AG04450 (cell line): ENCODE measurements at places on chromosomes 13 and 19. TPM values are rescaled to one million over a fixed set of nuclear protein-coding genes. Genes with fewer than 3 reads are reported as not detected.

DNA sequence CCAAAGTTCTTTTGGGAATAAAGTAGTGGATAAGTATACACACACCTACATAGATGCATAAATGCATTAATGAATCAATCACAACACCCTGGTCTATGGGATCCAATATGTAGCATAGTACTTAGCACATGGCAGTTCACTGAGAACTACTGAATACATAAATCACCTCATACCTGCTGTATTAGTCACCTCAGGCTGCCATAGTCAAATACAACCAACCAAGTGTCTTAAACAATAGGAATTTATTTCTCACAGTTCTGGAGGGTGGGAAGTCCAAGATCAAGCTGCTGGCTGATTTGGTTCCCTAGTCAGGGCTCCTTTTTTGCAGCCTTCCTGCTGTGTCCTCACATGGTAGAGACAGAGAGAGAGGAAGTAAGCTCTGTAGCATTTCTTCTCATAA is 228.2 kb downstream of the NHLRC3 start:
- no peak for DNase-seq

GRCh38 chr13:22175815-22176214 is 504.9 kb downstream of the FGF9 start:
- DNase-seq = no peak

TINCR gene
- polyA plus RNA-seq = 0.04 TPM in 1 of 2 replicates, not detected in the other

- DNase-seq = no peak
These were observed 4.3 kb downstream of the ZNF114 start for GRCh38 chr19:48274173-48274572.

GRCh38 chr19:30467239-30467638 is 95.1 kb downstream of the ZNF536 start:
- no peak for DNase-seq

DNA sequence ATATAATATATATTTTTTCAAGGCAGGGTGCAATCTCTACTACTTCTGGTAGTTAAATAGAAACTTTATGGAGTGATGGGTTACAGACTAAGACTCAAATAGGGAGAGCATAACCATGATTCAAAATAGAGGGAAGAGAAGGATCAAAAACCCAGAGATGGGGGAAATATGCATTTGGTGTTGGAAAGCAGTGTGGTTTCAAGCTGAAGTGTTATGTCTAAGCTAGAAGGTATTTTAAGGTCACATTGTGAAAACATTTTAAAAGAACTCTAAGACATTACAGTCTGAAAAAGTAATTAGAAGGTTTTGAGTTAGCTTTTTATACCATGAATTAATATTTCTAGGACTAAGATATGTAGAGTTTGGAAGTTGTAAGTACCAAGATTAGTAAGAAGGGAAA is 2741.4 kb downstream of the PCDH9 start:
- DNase-seq = no peak

DNA sequence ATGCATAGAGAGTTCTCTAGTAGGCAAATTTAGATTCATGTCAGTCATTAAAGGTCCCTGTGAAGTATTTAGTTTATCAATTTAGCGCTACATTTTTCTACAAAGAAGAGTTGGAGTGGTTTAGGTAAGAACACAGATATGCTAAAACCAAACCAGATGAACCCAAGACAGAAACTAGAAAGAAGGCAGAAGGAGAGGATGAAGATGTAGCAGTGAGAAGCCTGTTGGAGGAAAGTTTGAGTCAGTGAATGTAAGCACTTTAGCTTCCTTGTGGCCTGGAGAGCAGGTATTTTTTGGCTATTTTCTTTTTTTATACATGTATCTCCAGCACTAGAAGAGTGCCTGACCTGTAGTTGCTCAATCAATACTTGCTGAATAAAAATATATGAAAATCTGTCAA is 223.7 kb downstream of the KCNRG start:
- no peak for DNase-seq

LCP1 gene
- not detected in 2 replicates for polyA plus RNA-seq

BEST2 gene
- not detected in 2 replicates for polyA plus RNA-seq

CLC gene
- not detected in 2 replicates for polyA plus RNA-seq

TNFSF9 gene
- 0.14 and 0.16 TPM in 2 replicates for polyA plus RNA-seq

DNA sequence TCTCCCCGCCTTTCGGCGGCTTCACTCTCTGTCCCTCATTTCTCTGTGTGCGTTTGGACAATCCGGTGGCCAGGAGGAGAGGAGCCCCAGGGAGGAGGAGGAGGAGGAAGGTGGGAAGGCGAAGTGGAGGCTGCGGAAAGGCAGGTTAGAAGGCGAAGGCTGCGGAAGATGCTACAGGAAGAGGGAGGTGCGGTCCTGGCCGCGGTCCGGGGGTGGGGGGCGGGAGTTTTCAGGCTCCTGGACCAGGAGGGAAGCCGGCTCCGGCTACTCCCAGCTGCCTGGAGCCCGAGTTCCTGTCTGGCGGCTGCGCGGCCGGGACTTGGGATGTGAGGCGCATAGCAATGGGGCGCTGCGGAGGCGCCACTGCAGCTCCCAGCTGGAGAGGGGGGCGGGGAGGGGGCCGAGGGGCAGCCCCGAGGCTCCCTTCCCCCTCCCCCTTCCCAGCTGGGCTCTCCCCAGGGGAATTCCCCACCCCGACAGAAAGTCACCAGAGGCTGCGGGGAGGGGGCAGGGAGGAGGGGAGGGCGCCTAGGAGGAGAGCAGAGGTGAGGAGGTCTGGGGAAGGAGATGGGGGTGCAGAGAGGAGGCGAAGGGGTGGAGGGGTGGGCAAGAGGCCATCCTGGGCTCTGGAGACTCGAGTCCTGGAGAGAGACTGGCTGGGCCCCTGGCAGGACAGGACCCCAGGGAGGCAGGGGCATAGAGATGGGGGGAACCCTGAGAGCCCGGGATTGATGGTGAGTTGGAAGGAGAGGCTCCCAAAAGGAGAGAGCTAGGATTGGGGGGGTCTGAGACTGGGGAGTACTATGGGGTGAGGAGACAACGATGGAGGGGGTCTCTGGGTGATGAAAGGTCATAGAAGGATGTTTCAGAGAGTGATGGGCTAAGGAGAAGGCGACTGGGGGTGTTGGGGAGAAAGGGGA is 2.0 kb downstream of the LRRC4B start:
- DNase-seq = no peak

DOHH gene
- polyA plus RNA-seq = 3.4 and 4.2 TPM in 2 replicates

GRCh38 chr19:58536852-58537798 is 6.7 kb upstream of the TRIM28 start:
- no peak for DNase-seq

GRCh38 chr13:82654861-82655855 is 1227.1 kb downstream of the SLITRK1 start:
- peak; percentile 56 for DNase-seq

DNA sequence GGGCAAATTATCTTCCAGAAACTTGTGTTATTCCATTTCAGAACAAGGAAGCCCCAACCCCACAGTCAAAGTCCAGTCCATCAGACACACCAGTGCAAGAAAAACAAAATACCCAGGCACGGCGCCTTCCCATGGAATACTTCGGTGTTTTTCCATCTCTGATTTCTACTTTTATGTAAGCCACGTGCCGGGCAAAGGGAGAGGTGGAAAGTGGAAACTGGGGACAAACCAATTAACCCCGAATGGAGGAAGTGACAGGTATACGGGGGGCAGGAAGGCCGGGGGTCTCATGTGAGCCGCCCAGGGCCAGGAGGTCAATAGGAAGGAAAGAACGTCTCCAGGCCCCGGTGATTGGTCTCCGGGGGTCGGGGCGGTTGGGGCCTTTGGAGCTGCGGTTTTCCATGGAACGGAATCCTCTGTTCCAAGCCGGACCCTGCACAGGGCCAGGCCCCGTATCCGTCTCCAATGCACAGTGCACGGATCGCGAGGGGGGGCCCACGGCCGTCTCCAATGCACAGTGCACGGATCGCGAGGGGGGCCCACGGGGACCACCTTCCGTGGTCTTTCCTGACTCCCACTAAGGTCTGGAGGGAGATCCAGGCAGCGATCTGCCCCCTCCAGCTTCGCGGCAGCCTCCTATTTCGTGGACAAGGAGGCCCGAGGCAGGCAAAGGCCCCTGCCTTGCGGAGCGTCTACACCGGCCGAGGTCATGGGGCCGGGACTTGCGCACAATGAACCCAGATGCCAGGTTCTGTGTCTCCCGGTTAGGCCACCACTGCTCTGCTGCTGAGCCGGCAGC is 79.7 kb downstream of the GADD45B start:
- no peak for DNase-seq

POU2F2 gene
- 1.9 and 2.6 TPM in 2 replicates for polyA plus RNA-seq

ZNF543 gene
- 2.6 and 2.7 TPM in 2 replicates for polyA plus RNA-seq

ZNF563 gene
- polyA plus RNA-seq = 1.8 and 2.3 TPM in 2 replicates

- DNase-seq = peak; percentile 90
These were observed 767 bp downstream of the ABCA7 start for GRCh38 chr19:1040476-1041271.

- no peak for DNase-seq
These were observed 45.0 kb downstream of the ZNF85 start for GRCh38 chr19:20968092-20968491.

CABP5 gene
- polyA plus RNA-seq = not detected in 2 replicates

DNA sequence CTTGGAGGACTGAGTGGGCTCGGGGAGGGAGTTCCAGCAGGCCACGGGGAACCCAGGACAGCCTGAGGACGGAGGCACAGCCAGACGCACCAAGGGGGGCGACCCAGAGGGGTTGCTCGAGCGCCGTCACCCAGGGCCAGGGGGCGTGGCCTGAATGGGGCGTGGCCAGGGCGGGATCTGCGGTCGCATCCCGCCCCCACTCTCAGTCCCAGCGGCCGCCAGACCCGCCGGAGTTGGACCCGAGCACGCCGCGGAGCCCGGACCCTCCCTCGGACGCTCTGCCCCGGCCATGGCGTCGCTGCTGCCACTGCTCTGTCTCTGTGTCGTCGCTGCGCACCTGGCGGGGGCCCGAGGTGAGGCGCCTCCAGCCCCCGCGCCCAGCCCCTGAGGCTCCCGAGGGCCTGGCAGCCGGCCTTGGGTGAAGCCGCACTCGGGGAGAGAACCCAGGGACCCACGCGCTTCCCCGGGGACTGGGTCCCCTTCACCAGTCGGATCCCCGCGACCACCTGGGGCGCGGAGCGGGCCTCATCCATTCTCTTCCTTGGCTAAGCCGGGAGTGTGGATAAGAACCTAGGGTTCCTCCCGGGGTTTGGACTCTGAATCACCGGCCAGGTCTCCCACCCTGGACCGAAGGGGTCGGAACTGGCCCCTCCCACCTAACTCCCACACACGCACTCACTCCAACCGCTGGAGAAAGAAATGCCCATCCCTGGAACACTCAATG is at the start of gene CILP2:
TSS of gene CILP2 (plus strand) at position 205 of the 724 bp plus-strand sequence. CDS start at position 290, 85 bp downstream.
- DNase-seq = no peak

DNA sequence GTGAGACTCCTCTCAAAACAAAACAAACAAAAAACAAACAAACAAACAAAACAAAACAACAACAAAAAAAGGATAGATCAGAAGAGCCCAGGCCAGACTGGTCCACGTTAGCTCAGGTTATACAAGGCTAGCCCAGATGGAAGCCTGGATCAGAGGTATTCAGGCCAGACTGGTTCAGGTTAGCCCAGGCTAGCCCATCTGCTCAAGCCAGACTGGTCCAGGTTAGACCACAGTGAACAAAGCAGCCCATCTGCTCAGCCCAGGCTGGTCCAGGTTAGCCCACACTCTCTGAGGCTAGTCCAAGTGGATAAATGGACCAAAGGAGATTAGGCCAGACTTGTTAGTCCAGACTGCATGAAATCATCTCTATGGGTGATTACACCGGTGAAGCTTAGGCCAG is 41.2 kb downstream of the CCL25 start:
- no peak for DNase-seq
